ENCODE measurements at places on chromosomes 6 and 20.

- no peak for DNase-seq
These were observed 232.1 kb downstream of the PREX1 start for GRCh38 chr20:48595495-48596333.

DNA sequence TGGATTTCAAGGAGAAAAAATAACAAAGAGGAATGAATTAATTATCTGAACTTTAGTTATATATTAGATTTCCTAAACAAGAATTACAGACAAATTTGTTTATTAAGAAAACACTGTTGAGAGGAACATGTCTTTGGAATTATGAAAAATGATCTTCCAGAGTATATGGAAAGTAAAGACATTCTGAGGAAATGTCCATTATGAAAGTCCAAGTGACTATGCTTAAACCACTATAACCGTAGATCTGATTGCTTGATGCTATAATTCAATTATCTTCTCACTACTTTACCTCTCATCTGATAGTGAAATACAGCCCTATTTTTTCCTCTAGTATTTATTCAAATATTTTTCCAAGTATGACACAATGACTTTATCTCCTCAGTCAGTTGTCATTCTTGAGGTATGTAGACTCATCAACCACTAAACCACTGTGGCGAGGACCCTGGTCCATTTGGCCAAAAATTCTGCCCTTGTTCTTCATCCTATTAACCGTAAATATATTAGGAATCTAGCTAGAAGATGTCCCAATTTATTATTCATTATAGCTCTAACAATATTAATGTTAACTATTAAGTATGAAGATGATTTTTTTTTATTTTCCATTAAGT is 37.3 kb upstream of the AHI1 start:
- DNase-seq, result no peak

- peak; percentile 58 for DNase-seq
These were observed 191.2 kb downstream of the ZNF217 start for GRCh38 chr20:53402233-53403005.

DNA sequence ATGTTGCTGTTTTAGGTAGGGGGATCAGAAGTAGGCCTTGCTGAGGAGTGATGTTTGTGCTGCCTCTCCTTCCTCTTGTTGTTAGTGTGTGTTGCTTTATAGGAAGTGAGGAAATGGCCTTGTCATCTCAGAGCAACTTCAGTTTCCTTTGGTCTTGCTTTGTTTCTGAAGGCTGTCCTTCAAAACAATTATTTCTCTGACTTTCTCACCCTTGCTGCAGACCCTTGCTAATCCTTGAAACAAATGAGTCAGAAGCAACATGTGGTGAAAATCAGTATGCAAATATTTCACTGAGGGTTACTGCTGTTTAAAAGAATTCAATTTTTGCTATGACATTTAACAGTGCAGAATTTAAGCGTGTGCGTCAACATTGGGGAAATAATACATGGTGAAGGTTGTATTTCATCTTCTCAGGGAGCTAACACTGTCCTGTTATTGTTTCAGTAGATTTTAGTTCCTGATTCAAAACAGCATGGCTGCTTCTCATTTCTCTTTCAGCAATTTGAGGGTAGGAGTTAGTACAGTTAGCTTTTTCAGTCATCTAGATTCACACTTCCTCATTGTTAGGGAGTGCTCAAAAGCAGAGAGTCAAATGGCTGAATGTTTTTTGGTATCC is 13.8 kb downstream of the RNF144B start:
- no peak for DNase-seq

- DNase-seq, result peak; percentile 80
These were observed 71.5 kb downstream of the HFE start for GRCh38 chr6:26158581-26159356.

DNA sequence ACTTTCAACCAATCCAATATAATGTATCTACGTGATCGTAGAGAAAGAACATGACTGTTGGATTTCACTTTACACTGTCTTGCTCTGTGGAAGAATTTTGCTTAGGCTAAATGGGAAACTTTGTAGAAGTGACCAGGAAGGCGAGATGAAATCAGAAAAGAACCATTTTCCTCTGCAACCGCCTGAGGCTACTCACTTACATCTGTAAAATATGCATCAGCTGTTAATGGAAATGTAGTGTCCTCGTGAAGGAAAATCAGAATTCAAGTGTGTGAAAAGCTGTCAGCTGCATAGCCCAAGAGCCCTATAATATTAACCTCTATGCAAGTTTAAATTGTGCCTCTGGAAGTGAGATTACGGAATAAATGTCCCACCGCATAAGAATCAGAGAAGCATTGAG is 277.9 kb downstream of the C6orf118 start:
- DNase-seq, result no peak

- peak; percentile 91 for DNase-seq
These were observed 477 bp upstream of the LZTS3 start for GRCh38 chr20:3173610-3174441.

DNA sequence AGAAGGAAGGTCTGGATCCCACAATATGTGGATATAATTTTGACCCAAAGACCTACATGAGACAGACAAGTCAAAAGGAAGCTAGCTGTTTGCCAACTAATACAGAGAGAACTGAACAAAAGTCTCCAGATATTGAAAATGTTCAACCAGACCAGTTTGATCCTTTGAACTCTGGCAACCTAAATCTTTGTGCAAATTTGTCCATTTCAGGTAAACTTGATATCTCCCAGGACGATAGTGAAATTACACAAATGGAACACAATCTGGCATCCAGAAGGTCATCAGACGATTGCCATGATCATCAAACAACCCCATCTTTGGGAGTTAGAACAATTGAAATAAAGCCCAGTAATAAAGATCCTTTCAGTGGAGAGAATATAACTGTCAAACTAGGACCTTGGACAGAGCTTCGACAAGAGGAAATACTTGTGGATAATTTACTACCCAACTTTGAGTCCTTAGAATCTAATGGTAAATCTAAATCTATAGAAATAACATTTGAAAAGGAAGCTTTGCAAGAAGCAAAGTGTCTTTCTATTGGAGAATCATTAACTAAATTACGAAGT is 41.9 kb upstream of the SDHAF4 start:
- DNase-seq, result no peak

DNA sequence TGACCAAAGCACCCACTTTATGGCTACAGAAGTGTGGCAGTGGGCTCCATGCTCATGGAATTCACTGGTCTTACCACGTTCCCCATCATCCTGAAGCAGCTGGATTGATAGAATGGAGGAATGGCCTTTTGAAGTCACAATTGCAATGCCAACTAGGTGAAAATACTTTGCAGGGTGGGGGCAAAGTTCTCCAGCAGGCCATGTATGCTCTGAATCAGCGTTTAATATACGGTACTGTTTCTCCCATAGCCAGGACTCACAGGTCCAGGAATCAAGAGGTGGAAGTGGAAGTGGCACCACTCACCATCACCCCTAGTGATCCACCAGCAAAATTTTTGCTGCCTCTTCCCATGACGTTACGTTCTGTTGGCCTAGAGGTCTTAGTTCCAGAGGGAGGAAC is 60.5 kb upstream of the GMDS start:
- no peak for DNase-seq

- no peak for DNase-seq
These were observed 998.0 kb upstream of the EPHA7 start for GRCh38 chr6:94417363-94417762.

GRCh38 chr20:57773059-57773815 is 63.4 kb upstream of the PMEPA1 start:
- DNase-seq, result no peak

GRCh38 chr6:11094411-11094851 is 797 bp downstream of the SMIM13 start:
- DNase-seq, result peak; percentile 65
